ENCODE measurements at places on chromosomes 6 and 20.

DNA sequence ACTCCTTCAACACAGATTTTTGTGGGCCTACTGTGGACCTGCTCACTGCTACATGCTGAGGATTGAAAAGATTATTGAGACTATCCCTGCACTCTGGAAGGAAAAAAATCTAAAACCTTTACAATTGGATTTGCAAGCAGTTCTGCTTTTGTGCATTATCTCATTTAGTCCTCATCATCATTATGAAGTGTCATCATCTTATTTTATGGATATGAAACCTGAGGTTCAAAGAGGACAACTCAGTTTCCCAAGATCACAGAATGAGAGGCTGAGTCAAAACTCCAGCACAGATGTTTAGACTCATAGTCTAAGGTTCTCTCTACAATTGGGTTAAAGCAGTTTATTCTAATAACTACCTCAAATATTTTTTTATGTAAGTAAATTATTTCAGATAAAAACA is 160.2 kb upstream of the MARCKS start:
- no peak for DNase-seq

DNA sequence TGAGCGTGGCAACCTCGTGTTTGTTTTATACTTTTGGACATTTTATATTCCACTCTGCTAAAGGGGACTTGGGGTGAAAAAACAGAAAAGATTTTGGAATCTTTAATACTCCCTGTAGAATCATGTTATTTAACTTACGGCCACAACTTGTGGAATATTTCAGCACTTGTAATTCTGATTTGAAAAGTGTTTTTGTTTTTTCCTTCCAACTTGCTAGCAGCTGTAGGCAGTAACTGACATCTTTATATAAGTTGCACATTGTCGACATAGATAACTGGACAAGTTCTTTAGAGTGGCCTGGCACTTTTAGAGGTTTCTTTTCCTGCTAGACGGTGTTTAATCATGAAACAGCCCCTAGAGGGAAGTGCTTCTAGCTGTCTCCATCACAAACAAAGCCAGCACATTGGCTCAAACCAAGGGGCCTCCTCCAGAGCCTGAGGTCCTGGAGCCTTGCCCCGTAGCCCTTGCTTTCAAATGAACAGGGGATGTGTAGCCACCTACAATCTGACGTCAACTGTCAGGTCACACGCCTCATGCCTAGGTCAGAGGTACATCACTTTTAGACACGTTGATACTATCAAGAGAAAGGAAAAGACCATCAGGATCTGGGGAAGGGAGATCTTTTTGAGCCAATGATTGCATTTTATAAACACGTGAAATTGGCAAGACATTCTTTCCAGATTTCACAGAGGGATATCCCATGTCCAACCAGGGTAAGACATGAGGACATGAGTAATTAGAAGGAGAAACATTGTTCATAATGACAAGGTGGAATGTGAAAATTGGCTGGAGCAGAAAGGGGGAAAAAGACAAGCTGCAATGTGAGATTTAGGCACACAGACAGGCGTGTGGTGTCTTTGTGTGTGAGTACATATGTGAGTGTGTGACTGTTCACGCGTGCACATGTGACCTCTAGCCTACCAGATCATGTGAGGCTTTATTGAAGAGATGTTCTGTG is 92.1 kb downstream of the TXNDC5 start:
- no peak for DNase-seq

DNA sequence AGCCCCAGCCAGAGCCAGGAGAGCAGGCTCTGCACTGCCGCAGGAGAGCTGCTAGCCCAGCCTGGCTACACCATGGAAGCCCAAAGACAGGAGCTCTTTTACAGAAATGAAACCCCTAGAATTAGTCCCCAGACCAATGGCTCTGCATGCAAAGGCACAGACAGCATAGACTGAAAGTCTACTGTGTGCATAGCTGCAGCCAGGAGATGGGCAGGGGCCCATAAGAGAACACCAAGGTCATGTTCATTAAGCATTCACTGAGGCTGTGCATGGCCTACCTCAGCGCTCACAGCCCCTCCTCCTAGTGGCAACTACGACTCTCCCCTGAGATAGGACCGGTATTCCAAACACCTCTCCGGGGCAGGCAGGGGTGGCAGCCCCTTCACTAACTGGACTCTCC is 34.9 kb downstream of the SNX5 start:
- DNase-seq, result no peak

DNA sequence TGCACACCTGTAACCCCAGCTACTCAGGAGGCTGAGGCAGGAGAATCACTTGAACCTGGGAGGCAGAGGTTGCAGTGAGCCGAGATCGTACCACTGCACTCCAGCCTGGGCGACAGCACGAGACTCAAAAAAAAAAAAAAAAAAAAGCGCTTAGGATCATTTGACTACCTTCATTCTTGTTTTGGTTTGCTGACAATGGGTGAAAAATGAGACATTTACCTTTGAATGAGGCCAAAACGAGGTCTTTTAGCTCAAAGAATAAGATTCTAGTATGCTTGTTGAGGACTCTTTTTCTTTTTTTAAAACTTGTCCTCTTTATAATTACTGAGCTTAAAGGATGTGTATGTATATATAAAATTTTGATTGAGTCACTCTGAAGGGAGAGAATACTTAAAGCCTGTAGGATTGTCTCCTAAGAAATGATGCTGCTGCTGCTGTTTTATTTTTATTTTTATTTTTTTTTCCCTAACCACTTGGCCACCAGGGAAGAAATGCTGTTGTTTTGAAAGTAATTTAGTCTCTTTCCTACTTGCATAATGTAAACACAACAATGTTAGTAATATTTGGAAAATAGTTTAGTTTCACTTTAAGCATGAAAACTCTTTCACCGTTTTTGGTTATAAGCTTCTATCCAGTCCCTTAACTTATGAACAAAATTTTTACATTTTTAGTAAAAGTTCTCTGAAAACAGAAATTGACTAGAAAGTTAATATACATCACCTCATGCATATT is 7.9 kb downstream of the UBR2 start:
- DNase-seq, result no peak

- DNase-seq, result no peak
Observed at GRCh38 chr6:7652957-7653356, 63.0 kb downstream of the SNRNP48 start.

GRCh38 chr6:56310241-56310640 is 62.9 kb upstream of the COL21A1 start:
- no peak for DNase-seq

GRCh38 chr6:47729019-47729418 is 30.6 kb downstream of the ADGRF4 start:
- DNase-seq, result no peak

DNA sequence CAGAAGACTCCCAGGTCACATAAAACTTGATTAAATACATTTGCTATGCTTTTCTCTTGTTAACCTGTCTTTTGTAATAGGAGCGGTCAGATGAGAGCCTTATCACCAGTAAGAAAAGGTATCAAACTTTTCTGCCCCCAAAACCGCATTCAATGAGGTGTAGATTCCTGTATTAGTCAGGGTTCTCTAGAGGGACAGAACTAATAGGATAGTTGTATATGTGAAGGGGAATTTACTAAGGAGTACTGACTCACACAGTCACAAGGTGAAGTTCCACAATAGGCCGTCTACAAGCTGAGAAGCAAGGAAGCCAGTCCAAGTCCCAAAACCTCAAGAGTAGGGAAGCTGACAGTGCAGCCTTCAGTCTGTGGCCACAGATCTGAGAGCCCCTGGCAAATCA is 32.7 kb downstream of the PTPRK start:
- DNase-seq, result no peak

DNA sequence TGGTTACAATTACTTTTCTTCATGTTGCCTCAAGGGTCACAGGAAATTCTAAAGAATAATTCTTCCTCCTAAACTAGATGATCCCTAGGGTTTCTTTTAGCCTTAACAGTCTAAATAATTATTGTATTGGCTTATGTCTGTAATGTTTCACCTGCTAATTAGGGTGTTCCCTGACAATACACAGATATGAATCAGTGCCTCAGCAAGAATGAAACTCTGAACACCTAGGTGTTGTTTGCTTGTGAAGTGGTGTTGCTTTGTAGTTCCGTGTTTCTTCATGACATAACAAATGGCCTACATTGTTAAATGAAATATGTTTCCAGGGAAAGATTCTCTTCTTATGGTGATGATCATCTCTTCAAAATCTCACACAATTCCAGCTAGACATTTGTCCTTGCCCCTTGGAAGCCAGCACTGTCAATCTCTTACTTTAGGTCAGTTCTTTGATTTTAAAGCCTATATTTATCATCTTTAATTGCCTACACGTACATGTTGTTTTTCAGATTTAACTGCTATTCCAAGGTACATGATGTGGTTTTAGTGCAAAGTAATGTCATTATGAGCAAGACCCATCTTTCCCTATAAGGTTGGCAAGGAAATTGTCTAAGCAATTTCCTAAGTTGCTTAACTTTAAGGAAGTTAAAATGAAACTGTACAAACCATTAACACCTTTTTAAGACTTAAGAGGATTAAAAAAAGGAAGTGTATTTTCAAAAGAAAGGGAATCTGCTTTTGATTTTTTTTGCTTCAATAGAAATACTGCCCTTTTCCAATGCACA is 111.9 kb downstream of the TBC1D7 start:
- DNase-seq, result no peak

- DNase-seq, result no peak
Observed at GRCh38 chr6:81515562-81516453, 236.7 kb downstream of the TENT5A start.

DNA sequence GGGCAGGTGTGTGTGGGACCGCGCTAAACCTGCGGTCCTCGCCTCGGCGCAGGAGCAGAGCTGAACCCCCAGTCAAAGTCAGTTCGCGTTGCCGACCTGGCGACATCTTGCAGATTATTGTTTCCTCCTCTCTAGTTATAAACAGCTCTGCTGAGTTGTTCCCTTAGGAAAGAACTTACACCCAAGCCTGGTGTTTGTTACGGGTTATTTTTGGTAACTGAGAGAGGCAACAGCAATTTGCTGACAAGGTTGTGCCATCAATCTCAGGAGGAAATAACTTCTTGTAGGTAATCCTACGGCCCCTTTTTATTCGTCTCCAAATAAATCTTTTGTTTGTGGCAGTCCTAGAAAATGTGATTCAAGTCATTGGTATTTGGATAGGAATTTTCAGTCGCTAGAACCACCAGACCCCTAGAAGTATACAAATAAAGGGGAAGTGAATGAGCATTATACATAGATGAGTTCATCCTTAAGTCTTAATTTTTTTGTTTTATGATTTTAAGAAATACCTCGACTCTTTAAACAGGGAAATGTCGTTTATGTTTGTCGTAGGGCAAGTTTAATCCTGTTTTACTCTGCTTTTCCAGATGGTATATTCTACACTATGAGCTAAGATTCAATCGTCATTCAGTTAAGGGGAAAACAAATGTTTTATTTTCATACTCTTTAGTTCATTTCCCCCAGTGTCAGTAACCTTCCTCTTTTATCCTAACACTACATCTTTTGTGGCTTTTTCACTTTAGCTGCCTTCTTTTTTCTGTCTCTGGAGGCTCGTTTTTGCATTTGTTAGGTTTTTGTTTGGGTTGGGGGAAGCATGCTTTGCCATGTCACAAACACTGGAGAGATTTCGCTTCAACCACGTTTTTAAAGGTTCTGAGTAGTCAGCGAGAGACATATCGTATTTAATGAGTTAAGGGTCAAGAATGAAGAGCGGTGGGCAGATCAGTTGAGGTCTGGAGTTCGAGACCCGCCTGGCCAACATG is 1.2 kb downstream of the PM20D2 start:
- DNase-seq, result no peak

- DNase-seq, result no peak
Observed at GRCh38 chr6:34839666-34840352, 47.9 kb downstream of the BLTP3A start.

DNA sequence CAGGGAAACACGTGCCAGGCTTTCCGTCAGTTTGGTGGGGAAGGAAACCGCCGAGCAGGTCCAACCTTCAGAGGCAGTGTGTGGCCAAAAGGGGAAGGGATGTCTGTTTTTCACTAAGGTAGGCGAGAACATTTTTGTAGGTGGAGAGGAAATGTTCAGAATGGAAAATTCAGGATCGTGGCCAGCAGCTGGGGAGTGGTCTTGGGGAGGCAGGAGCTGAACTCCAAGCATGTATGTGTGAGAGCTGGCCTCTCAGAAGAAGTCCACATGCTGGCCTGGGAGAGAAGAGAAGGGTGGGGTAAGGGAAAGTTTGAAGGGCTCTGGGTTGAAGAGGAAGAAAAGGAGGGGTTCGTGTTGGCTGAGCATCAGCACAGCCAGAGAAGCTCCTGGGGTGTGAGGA is 74.9 kb downstream of the SYNDIG1 start:
- DNase-seq, result no peak

DNA sequence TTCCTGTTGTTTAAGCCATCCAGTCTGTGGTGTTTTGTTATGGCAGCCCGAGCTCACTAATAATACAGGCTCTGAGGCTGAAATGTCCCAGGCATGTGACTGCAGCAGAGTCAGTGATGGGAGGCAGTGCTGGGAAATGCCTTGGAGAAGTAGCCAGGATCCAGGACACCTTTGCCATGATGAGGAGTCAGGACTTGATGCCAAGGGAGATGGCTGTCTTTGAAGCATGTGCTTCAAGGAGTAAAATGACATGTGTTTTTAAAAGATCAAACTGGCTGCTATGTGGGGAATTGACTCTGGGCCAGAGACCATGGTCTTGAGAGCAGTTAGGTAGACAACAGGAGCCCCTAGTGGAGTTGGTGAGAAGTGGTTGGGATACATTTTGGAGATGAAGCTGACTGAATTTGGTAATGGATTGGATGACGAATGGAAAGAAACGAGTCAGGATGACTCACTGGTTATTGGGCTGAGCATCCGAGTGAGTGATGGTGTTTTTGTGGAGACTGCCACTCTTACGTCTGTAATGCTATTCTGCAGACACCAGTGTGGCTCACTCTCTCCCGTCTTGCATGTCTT is 322.2 kb downstream of the PLCB1 start:
- DNase-seq, result no peak

- DNase-seq, result no peak
Observed at GRCh38 chr20:50118203-50118602, 5.3 kb upstream of the UBE2V1 start.

DNA sequence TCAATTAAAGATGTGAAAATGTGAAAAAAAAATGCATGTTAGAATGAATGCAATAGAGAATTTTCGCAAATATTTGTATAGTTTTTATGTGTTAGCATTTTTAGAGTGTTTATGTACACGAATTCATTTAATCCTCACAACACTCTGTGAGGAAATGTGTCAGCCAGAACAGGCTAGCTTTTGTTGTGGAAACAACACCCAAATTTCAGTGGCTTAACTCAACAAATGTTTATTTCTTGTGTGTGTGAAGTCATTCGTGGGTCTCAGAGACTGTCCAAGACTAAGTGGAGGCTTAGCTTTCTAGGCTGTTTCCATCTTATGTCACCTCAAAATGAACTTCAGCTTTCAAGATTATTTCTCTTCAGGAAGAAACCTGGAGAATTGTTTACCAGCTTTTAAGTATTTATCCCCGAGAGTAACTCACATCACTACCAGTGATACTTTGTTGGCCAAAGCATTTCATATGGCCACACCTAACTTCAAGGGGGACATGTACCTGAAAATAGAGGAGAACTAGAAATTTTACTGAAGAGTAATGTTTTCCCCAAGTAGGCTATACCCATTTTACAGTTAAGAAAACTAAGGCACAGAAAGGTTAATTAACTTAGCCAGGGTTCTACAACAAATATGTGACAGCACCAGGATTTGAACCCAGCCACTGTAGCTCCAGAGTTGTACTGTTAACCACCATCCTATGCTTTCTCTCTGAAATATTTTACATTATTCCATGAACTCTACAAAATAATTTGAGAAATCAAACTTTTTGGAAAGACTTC is 306.1 kb downstream of the QKI start:
- DNase-seq, result no peak

- no peak for DNase-seq
Observed at GRCh38 chr6:150840185-150840584, 25.3 kb upstream of the MTHFD1L start.
